ENCODE measurements at places on chromosomes 3 and 15.
A peak's percentile ranks its signal among the peaks of the same experiment; 100 is the strongest.

DNA sequence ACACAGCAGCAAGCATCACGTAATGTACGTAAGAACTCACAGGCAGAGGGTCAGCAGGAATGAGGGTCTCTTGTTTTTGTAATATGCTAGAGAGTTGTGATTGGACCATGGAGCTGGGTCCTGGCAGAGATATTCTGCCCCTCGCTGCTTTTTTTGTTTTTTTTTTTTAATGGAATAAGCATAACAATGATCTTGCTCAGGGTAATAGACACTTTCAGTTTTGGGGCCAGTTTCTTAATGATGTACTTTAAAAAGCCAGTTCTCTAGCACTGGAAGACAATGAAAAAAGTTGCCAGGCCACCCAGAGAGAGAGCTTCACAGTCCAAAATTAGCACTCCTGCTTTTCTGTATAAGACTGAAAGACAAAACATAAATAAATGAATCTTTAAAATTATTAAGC is 29.0 kb upstream of the PLSCR4 start:
- no peak for DNase-seq

GRCh38 chr3:63896332-63897030 is 15.7 kb downstream of the SCAANT1 start:
- no peak for DNase-seq

DNA sequence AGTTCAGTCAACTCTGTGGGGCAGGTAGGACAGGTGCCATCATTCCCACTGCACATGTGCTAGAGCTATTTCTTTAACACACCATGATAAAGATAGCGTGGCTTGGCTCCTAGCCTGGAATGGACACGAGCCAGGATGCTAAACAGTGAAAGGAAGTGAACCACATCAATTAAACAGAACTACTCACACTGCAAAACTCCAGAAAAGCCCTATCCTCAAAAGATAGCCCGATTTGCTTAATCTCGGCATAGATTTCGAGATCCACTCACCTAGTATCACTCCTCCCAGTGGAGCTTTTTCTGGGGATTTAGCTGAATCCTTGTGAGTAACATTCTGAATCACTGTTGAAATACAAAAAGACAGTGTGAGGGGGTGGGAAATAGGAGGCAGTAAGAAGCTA is 118.0 kb downstream of the ABI3BP start:
- DNase-seq = peak; percentile 49

- DNase-seq = no peak
Measured at GRCh38 chr3:34157491-34157890, 359.1 kb downstream of the PDCD6IP start.

DNA sequence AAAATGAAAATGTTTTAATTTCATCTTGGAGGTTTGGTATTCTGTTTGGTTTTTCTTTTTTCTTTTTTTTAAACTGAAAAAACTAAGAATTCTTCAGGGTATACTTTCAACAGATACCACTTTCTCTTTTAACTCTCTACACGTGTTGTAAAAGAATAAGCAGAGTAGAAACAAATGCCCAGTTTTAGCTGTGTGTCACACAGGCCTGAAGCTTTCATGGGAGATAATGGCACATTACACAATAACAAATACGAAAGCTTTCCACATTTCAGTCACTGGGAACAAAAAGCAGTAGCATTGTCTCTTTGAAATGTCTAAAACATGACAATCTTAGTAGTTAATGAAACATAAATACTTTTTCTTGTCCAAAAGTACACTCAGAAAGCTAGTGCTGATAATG is 818.5 kb downstream of the TBL1XR1 start:
- DNase-seq = no peak

DNA sequence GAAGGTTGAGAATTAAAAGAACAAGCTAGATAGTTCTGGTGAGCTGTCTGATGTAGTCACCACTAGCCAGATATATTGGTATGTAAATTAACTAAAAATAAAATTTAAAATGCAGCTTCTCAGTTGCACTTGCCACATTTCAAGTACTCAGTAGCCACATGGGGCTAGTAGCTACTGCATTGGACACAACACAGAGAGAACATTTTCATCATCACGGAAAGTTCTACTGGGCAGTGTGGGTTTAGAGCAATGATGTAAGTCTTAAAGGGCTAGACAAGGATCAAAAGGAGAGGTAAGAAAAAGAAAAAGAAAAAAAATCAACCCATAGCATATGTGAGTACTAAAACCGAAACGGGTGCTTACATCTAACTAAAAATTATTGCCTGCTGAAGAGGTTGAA is 282.4 kb upstream of the LRRFIP2 start:
- no peak for DNase-seq

DNA sequence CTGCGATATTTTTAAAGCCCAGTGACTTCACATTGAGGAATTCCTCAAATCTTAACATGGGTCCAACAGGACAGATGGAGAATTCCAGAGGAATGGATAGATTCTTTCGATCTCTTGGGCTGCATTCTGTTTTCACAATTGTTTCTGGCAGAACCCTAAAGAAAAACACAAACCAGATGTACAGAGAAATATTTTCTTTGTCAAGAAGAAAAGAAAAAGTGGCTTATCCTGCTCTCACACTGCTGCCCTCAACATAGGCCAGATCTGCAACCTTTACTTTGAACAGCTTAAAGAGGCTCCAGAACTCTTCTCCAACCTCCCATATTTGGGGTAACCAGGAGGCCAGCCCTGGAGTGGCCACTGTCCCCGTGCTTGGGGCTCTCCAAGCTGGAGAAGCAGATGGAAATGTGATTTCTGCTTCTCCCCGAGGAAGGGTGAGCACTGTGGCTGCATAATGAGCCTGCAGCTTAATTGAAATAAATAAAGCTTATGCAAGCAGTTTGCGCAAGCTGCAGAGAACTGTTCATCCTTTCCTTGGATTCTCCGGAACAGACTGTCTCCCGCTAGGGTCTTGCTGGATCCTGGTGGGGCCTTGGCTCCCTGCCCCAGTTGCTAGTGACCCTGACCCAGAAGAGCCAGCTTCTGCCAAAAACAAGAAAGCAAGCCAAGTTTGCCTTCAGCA is 453.2 kb upstream of the PROK2 start:
- no peak for DNase-seq

Data from common myeloid progenitor, CD34-positive (primary cell).